ENCODE measurements at places on chromosomes 2 and 18.

DNA sequence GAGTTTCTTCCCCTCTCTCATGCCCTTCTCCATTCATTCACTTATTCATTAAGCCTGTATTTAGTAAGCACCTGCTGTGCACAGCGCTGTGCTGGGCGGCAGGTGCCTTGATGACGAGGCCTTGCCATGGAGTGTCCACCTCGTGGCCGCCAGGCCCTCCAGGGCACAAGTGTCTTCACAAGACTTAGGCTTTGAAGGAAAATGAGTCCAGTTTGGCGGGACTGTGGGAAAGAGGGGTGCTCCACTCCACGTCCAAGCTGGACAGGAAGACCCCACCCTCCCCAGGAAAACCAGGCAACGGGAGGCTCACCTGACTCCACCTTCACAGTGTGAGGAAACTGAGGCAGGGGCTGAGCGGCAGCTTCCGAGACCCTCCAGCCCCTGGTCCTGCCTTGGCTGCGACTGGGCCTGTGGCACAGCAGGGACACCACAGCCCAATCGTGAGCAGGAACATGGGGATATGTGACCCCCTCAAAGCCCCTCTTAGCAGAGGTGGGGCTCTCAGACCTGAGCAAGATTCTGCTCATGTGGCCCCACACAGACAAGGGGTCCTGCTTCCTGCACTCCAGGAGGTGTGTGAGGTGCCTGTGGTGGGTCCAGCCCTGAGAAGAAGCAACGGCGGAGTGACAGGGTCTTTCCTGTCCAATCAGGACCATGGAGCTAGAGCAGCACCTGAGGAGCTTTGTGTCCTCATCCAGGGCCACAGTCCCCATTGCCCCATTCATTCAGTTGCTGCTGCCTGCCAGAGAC, 110.3 kb upstream of the ODC1 start:
- no peak for DNase-seq

DNA sequence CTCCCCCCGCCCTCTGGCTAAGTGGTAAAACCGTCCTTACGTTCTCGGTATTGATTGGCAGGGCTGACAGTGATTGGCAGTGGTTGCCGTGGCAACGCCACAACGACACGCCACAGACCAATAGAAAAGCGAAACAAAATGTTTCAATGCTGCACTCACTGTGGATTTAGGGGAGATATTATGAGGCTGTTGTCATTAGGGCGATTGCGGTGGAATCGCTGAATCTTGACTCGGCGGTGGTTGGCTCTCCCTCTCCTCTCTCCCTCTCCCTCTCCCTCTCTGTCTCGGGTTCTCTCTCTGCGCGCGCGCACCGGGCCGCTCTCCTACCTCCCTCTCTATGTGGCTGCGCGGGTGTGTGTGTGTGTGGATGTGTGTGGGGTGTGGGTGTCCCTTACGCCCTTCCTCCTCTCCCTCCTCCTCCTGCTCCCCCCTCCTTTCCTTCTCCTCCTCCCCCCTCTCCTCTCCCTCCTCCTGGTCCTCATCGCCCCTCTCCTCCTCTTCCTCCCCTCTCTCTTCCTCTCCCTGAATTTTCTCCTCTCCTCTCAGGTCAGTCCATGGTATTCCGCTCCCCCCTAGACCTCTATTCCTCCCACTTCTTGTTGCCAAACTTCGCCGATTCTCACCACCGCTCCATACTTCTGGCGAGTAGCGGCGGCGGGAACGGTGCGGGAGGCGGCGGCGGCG, at the start of gene SIX3:
TSS of gene SIX3 (plus strand) at position 152 of the 684 bp plus-strand sequence. CDS start at position 555, 403 bp downstream.
- DNase-seq = no peak

GRCh38 chr2:120796094-120796493, 60.4 kb downstream of the GLI2 start:
- no peak for DNase-seq

DNA sequence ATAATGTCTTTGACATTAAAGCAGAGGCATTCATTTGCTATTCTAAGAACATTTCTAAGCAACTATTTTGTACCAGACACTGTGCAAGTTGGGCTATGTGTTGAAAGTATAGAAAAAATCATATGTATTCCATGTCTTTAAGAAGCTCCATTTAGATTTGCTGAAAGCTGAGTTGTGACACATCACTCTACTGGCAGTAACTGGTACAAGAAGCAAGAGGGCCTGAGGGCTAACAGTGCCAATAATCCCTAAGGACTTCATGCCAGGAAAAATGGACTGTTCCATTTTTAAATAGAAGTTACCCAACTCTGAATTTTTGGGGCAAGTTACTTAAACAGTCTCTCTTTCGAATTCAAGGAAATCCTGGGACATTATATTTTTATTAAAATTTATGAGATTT, 178.7 kb downstream of the SRBD1 start:
- DNase-seq = no peak

DNA sequence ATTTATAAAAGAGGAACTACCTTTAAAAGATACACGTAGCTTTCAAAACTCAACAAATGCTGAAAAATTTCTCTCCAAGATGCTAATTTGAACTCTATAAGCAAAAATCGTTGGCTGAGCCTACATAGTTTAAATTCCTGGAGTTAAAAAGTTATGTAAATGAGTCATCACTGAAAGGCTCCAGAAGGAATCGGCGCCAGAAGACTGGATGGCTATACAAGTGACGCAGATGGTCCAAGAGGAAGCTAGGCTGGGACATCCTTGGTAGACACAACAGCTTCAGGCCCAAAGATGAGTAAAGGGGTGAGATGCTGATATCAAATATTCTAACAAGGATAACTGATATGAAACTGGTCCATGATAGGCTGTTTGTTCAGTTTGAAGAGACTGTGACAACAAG, 22.8 kb upstream of the DNAH6 start:
- DNase-seq = no peak

- DNase-seq = no peak
Measured at GRCh38 chr2:120105360-120105759, 92.5 kb downstream of the EPB41L5 start.

GRCh38 chr2:112768432-112768831, 4.0 kb upstream of the CKAP2L start:
- DNase-seq = no peak

DNA sequence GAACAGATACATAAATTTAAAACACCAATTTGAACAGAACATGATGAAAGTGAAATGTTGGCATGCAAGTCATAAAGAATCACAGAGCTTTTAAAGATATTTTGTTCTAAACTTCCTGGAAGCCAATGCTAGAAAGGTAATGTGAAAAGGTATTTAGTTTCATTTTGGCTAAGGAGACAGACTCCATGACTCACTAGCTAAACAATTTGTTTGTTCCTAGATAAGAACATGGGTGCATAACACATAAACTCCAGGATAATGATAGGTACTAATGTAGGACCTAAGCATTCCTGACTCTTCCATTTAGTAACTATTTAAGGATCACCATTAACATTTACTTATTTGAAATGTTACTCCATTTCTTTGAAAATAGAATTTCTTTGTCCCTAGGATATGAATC, 292.5 kb upstream of the CNTNAP5 start:
- DNase-seq = no peak

- no peak for DNase-seq
Measured at GRCh38 chr18:77006305-77007175, 126.0 kb downstream of the MBP start.

DNA sequence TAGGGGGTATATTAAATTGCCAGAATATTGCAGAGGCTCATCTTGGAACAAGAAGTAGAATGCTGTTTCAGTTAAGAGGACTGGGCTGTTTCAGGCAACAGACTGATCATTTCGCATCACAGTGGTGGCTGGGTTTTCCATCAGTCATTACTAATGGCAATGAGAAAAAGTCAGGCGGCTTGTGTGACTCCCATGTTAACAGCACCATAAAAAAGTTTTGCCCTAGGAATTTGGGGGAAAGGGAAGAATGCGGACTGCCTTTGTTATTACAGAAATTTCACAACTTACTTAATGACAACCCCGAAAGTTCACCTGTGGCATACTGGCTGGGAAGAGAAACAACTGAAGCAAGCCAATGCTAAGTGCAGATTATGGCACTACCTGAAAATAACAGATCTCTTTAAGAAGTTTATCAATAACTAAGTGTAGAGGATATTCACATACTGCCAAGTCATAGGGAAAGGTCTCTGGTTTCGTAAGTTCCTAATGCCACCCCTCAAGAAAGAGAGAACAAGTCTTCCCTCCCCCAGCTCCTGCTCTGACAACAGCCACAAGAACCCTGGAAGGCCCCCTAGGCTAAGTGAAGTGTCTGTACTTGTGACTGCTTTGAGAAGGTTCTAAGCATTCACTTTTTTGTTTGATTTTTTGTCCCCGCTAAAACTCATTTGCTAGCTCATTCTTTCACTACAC, 40.5 kb upstream of the AP1S3 start:
- no peak for DNase-seq

GRCh38 chr2:70607121-70607561, 53.5 kb upstream of the TGFA start:
- DNase-seq = no peak

- no peak for DNase-seq
Measured at GRCh38 chr2:174465327-174465726, 21.5 kb downstream of the GPR155 start.

- no peak for DNase-seq
Measured at GRCh38 chr2:28350196-28350595, 42.5 kb upstream of the FOSL2 start.

DNA sequence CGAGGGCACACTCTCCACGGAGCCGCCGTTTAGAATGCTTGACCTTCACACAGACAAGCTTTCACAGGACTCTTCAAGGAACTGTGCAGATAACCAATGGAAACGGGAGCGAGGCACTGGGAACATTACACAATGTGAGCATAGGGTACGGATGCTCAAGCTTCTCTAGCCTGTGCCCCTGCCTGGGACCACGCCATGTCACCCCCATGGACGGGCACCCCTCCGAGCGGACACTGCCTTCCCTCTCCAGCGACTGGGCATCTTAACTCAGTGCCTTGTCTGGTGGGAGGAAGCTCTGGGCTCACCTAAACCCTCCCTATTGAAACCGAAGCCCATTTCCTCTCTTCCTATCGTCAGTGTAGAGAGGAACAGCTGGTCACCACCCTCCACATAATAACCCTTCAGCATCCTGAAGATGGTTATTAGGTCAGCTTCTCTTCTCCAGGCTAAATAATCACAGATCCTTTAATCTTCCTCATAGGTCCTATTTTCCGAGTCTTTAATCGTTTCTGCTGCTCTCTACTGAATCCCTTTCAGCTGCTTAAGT, 626.7 kb downstream of the GALR1 start:
- no peak for DNase-seq

GRCh38 chr2:149017116-149017985, 21.1 kb upstream of the LYPD6B start:
- peak; percentile 24 for DNase-seq

DNA sequence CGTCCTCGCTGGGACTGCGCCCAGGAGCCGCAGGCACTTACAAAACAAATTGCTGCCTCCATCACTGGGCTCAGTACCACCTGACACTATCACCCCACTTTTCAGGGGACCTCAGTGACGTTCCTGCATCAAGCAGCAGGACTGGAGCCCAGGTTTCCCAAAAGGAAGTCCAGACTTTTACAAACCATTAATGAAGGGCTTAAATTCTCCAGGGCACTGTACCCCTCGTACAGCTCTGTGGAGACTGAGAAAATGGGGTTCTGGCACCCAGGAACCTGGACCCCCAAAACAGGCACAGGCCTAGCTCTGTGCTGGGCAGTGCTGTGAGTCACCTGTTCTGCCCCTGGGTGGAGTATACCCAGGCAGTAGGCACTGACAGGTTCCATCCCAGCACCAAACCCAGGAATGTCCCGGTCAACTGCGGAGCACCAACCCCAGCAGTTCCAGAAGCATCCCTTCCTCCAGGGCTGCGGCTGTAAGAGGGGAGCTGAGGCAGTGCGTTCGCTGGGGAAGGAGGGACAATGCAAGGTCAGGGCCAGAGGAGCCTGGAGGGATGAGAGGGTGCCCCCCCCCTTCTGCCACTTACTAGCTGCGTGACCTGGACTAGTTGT, 24.6 kb upstream of the NOTO start:
- no peak for DNase-seq

DNA sequence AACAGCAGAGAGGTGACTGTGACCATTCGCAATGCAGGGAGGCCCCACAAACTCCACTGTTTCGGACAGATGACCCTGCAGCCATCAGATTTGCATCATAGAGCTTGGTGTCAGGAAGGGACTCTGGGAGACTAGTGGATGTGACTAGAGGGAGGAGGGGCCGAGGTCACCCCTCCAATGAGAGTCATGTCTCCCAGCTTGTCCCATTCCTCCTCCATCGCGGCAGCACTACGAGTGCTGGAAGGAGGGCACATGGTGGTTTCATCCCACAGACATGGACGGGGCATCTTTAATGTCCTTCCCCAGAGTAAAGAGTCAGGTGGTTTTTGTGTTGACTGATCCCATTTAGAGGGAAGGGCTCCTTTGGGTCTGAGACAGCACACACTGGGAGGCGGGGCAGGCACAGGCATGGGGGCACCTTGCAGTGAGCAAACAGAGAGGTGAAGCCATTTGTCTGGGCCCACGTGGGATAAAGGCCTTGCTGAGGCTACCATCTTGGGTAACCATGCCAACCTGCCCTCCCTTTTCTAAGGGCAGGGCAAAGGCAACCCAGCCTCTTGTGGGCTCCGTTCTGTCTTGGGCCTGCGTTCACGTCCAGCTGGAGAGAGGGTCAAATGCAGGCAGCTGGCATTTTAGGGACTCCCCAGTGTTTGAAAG, 208.1 kb downstream of the ASB1 start:
- DNase-seq = no peak

GRCh38 chr2:80074321-80075070, 230.1 kb downstream of the LRRTM1 start:
- DNase-seq = no peak

Data from stimulated activated CD4-positive, alpha-beta T cell treated with anti-CD3 and anti-CD28 coated beads, Interleukin-15, amount 100 ng/mL, for 1 hour (primary cell).